ENCODE measurements at places on chromosomes 12 and 14.

DNA sequence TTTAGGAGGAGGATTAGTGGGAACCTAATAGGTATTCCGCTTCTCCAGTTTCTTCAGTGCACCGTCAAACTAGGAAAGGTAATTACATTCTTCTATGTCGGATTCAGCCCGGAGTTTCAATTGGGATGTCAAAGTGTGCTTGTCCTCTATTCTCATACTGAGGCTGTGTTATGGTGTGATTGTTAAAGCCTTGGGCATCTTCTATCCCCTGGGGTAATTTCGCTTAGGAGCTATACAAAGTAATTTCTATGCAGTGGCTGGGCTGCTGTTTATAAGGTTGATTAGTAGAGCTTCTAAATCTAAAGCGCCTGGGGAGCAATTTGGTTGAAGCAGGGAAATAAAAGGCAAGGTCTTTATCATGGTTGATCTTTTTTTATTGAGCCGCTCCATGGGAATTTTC, 399.6 kb downstream of the ZFP36L1 start:
- DNase-seq, result no peak

- no peak for DNase-seq
Measured at GRCh38 chr12:80681-81190, 14.2 kb downstream of the IQSEC3 start.

- DNase-seq, result peak; percentile 42
Measured at GRCh38 chr12:91577586-91578539, 395.2 kb upstream of the DCN start.

DNA sequence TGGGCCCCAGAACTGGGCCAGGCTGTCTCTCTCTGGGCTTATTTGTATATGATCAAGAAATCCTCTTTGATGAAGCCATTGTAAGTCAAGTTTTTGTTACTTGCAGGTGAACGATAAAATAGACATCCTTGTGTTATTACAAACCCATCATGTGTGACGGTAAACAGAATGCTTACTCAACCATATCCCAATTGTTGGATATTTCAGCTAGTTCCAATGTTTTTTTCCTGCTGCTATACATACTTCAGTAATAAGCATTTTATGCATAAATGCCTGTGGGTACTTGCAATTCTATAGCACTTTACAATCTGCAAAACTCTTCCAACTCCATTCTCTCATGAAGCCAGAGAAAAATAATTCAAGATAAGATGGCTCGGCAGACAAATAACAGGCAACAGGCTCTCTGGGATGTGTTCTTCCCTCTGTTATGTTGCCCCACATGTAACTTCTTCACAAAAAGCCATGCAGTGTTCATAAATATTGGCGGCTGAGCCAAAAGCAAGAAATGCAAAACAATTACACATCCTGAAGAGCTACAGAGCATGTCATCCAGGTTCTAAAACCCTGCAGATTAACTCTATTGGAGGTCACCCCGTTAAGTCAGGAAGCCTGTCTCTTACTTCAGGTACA, 69.5 kb downstream of the CLMN start:
- DNase-seq, result peak; percentile 70

GRCh38 chr14:106848330-106849121, 1322.1 kb downstream of the TMEM121 start:
- DNase-seq, result peak; percentile 70

- DNase-seq, result no peak
Measured at GRCh38 chr12:11729008-11729407, 79.5 kb downstream of the ETV6 start.

- no peak for DNase-seq
Measured at GRCh38 chr12:49058366-49059044, 2.1 kb downstream of the KMT2D start.

GRCh38 chr14:39050389-39050788, 52.6 kb downstream of the SEC23A start:
- no peak for DNase-seq

- DNase-seq, result no peak
Measured at GRCh38 chr14:95585953-95586620, 51.2 kb downstream of the GLRX5 start.

DNA sequence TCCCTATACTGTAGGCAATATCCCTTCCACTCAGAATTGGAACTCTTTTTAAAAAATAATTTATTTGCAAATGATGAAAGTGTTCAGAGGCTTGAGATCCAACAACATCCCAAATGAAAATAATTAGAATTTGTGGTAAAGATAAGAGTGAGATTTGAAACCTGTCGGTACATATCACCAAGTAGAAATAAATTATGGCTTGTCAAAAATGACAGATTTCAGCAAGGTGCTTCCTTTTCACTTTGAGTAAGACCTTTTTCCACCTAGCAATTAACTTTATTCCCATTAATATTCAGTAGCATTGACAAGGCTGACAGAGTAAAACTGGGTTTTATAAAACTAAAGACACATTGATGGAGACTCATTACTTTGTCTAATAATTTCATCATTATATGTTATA, 107.7 kb upstream of the PRKD1 start:
- DNase-seq, result no peak

- no peak for DNase-seq
Measured at GRCh38 chr12:24078318-24078765, 128.9 kb upstream of the SOX5 start.

- DNase-seq, result peak; percentile 75
Measured at GRCh38 chr12:108691175-108691997, 39.9 kb downstream of the CORO1C start.

DNA sequence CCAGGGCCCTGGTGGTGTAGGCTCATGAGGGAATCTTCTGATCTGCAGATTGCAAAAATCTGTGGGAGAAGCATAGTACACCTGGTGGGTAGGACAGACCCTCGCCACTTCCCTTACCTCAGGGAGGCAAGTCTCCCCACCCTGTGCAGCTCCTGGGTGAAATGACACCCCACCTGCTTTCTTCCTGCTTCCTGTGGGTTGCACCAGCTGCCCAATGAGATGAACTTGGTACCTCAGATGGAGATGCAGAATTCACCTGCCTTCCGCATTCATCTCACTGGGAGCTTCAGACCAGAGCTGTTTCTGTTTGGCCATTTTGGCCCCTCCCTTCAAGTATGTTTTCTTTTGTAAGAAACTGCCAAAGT, 4.7 kb downstream of the CLEC2D start:
- DNase-seq, result no peak

- DNase-seq, result peak; percentile 79
Measured at GRCh38 chr12:82527165-82527780, 159.4 kb upstream of the TMTC2 start.

GRCh38 chr14:89013098-89013504, 188.7 kb downstream of the TTC8 start:
- peak; percentile 80 for DNase-seq

DNA sequence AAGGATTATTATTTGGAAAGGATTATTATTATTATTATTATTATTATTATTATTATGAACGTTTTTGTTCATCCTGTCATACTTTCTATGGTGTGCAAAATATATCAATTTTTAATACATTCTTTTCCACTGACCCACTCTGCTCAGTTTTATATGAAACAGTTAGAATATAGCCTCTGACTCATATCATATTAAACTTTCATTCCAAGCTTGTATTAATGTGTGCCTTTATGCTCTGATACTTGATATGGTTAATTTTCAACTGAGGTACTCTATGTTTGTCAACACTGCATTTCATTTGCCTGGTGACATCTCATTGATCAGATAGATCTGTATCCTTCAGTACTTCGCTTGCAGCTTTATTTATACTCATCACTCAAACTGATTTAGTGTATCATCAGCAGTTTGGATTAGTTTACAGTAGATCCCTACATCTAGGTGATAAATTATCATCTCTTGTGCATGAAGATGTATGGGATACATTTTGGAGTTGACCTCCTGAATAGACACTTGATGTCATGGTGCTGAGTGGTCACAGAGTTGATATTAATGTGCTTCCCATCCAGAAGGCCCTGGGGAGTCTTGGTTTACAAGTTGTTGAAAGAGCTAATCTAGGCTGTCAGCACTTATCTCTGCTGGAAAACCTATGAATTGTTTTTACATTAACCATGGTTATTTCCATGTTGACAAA, 271.8 kb downstream of the TRHDE start:
- DNase-seq, result no peak
